ENCODE measurements at places on chromosomes 1 and 21.

GRCh38 chr1:77991638-77992037 is 12.8 kb upstream of the FUBP1 start:
- no peak for DNase-seq

DNA sequence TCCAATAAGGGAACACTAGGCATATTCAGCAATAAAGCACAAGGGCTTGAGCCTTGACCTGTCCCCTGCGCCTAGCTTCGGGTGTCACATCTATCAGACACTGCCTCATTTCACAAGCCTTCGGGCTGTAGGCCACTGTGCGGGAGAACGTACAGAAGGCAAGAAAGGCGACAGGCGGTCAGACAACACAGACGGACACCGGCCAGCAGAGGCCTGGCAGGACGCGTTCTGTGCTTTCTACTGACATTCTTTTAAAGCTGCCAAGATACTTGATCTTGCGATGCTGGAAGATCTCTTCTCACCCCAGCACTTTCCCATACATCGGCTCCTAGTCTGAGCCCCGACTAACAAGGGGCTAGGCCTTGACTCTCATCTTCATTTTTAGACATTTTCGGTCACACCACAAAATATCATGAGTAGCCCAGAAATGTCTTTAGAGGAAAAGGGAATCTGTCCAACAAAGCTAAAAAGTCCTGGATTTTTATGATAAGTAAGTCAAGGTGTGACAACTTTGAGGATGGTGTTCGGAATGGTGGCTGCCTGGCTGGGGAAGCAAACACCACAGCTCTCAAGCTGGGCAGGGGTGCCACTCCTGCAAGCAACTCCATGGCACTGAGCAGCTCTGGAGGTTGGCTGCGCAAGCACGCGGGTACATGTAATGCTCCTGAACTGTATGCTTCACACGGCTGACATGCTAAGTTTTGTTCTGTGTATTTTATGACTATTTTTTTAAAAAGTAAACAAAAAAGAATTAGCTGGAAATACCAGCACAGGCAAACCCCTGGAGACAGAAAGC is 18.7 kb downstream of the RIPK4 start:
- no peak for DNase-seq

DNA sequence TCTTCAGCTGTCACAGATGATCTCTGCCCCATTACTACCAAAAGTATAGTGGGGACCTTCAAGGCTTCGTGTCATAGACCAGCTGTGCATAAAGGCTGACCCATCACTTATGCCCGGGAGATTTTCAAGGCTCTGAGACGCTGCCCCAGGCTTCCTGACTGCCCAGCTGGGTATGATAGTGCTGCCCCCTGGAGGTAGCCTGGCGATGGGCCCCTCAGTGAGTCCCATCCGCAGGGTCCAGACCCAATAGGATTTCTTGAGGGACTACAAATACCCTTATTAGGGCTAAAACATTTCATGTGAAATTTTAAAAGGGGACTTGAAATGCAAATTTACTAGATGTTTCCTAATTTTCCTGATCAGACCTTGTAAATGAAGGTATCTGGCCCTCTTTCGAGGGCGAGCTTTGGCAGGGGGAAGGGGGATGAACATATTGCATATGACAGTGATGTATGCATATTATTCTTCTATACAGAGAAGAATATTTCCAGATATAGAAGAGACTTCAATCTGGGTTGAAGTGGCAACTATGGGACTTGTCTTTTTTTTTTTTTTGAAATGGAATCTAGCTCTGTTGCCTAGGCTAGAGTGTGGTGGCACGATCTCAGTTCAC is 11.7 kb upstream of the FCMR start:
- peak; percentile 56 for DNase-seq

- DNase-seq, result no peak
These were observed 10.4 kb upstream of the RHBG start for GRCh38 chr1:156358641-156359040.

- DNase-seq, result no peak
These were observed 255.7 kb downstream of the OMA1 start for GRCh38 chr1:58290685-58291372.

GRCh38 chr21:20341431-20341830 is 656.8 kb upstream of the NCAM2 start:
- DNase-seq, result no peak

DNA sequence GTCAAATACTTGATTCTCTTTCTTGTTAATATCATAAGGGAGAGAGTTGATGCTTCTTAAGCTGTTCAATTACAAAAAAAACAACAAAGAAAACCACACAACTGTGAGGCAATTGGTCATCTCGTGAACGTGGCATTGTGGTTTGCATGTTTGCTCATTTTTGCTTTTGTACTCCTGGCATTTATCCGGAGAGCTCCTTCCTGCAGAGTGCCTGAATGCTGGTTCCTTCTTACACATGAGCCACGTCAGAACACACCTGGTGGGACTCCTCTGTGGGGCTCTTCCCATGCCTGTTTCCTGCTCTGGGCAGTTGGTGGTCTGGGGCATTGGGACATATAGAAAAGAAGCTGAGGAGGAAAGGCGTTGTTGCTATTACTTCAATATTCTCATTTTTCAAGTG is 25.7 kb downstream of the KCNK1 start:
- peak; percentile 19 for DNase-seq

GRCh38 chr1:65165269-65165993 is 17.4 kb downstream of the AK4 start:
- peak; percentile 16 for DNase-seq

DNA sequence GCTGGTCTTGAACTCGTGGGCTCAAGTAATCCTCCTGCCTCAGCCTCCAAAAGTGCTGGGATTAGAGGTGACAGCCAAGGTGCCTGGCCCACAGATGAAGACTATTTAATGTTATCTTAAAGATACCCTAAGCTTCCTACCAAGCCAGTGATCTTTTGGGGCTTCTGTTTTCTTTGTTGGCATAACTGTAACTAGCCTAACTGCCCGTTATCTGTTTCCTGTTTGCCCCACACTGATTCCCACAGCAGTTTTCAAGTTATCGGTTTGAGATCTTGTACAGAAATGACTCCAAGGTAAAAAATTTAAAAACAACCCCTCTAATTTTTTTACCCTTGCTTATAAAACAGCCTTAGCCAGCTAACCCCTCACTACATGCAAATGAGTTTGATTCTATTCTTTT is 12.4 kb downstream of the SELL start:
- DNase-seq, result peak; percentile 55

DNA sequence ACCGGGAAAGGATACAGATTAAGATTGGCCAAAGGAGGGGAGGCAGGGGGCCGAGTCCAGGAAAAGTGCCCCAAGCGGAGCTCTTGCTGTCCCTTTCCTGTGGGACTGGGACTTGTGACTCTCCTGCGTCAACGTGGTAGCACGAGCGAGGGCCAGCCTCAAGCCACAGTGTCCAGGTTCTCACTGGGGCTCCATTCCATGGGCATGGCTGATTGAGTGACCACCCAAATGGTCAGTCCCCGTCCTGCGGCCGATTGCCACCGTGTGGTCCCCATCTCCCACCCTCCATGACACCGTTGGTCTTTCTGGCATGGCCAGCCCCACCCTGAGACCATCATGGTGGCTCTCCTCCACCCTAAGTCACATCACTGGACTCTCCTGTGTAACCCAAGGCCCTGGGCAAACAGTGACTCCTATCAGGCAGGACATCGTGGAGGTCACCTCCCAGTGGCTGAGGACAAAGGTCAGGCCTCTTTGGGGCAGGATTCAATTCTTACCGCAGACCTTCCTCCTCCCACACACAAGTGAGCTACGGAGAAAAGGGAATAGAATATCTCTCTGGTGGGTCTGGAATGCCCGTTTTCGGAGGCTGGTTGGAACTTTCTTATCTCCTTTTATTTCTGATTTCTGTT is 8.9 kb upstream of the C1orf174 start:
- no peak for DNase-seq

GRCh38 chr1:58927041-58927721 is 143.3 kb upstream of the JUN start:
- no peak for DNase-seq

DNA sequence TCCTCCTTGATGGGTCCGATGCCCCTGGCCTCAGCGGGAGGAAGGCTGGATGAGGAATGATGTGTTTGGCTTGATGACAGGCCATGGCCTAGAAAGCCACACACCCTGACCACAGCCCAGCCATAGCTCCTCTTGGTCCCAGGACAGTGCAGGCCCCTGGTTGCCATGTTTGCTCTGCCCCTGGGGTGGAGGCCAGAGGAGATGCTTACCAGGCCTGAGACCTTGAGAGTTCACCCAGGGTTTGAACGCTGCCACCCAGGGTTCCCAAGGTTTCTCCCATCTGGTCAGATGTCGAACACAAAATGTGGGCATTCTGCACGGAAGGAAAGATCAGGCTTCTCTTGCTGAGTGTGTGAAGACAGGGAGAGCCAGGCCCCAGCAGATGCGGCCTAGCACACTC is 2.6 kb downstream of the C1orf226 start:
- DNase-seq, result no peak

DNA sequence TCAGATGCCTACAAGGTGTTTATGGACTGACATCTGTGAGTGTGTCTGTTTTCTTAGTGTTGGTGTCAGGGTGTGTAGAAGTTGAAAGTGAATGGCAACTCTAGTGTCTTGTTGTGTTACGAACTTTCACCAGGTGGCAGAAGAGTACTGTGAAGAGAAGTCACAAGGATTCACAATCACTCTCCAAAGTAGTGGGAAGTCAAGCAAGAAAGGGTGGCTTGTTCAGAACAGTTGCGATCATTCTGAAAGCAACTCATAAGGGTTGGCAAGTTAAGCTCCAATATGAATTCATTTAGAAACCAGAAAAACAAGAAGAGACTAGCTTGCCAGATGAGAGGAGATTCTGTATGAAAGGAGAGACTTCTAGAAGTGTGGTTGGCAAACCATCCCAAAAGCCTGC is 86.1 kb downstream of the FASLG start:
- DNase-seq, result peak; percentile 53

DNA sequence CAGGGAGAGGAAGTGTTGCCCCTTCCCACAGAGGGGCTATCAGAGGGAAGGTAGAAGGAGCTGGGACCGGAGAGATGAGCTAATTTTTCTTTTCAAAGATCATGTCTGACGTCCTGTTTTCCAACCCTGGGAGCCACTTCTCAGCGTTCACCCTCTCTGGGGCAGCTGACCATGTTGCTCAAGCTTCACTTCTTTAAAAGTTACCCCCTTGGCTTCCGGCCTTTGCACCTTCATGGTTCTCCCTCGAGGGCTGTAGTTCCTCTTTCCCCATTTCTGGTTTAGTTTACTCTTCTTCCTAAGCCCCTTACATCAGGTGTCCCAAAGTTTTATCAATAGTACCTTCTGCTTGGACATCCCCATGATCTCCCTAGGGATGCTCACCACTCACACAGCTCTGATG is 23.8 kb upstream of the CSF1 start:
- no peak for DNase-seq

- DNase-seq, result no peak
These were observed 8.1 kb downstream of the PRMT2 start for GRCh38 chr21:46643379-46644177.

- peak; percentile 65 for DNase-seq
These were observed 3.3 kb upstream of the CNR2 start for GRCh38 chr1:23916209-23917131.

- no peak for DNase-seq
These were observed 34.8 kb downstream of the ZMYND12 start for GRCh38 chr1:42420911-42421585.

- DNase-seq, result no peak
These were observed 6.7 kb downstream of the SYCP1 start for GRCh38 chr1:114861384-114861783.

GRCh38 chr1:81254560-81254959 is 546.2 kb upstream of the ADGRL2 start:
- DNase-seq, result no peak

DNA sequence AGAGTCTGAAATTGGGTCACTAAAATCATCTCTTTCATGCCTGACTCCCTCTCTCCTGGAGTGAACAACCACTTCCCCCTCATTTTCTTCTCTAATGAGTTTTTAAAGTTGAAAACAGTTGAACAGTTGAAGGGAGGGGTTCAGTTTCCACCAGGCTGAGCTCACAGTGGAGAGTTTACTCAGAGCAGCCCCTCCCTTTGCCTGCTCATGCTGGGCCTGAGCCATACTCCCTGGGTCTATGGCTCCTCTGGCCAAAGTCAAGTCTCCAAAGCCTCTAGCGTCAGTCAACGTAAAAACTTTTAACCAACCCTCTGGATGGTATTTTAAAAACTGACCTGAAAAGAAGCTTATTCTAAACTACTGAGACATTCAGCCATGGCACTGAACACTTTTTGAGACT is 100.8 kb upstream of the RNPC3 start:
- DNase-seq, result no peak

DNA sequence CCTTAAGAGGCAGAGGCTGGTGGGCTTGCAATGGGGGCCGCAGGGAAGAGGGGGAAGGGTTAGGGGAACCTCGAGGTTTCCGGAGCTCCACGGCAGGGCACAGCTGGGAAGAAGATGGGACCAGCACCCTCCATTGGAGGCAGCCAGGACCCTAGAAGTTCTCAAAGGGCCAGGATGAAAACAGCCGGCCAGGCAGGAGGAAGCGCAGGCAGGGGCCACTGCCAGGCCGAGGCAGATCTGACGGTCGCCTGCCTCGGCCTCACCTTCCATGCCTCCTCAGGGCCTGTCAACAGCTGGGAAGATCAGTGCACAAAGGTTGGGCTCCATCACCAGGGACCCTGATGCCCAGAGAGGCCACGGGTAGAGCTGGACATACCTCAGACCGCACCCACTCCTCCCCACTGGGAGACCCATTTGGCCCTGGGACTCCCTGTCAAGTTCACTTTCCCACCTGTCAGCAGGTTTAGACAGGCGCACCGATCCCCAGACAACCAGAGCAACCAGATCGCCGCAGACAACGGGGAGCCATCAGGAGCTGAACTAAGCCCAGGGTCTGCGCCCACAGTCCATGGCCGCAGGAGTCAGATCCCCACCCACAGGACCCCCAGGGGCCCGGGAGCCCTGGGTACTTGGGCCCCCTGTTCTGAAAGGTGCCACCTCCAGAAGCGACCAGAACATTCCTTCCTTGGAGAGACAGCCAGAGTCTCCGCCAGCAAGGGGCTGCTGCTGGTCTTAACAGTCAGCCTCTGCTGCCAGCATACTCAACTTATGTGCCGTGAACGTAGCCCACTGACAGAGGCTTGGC is 2.2 kb downstream of the SLC19A1 start:
- peak; percentile 1 for DNase-seq

- no peak for DNase-seq
These were observed 15.8 kb downstream of the PROK1 start for GRCh38 chr1:110466646-110467280.

DNA sequence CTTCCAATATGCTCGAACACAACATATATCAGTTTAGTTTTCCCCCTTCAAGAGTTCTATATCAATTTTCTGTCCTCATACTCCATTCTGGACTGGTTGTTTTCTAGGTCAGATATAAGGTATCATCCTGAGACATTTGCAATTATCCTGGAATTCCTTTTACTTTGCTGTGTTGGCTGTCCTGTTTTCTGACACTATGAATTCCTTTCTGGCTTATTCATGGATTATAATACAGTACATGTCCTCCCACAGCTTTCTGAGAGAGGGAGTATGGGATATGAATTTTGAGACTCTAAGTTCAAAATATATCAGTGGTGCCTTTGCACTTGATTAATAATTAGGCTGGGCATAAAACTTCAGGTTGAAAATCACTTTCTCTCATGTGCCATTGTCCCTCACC is 11.9 kb downstream of the PHTF1 start:
- DNase-seq, result no peak

Data from GM06990 (cell line).